Activated naive CD8-positive, alpha-beta T cell treated with anti-CD3 and anti-CD28 coated beads, Interleukin-2, amount 10 ng/mL, durations not matched to agents 7 days and 5 days (primary cell): ENCODE measurements at places on chromosomes 5 and 9. TPM values are rescaled to one million over a fixed set of nuclear protein-coding genes. Genes with fewer than 3 reads are reported as not detected.

Gene KCNV2
- not detected for total RNA-seq

DNA sequence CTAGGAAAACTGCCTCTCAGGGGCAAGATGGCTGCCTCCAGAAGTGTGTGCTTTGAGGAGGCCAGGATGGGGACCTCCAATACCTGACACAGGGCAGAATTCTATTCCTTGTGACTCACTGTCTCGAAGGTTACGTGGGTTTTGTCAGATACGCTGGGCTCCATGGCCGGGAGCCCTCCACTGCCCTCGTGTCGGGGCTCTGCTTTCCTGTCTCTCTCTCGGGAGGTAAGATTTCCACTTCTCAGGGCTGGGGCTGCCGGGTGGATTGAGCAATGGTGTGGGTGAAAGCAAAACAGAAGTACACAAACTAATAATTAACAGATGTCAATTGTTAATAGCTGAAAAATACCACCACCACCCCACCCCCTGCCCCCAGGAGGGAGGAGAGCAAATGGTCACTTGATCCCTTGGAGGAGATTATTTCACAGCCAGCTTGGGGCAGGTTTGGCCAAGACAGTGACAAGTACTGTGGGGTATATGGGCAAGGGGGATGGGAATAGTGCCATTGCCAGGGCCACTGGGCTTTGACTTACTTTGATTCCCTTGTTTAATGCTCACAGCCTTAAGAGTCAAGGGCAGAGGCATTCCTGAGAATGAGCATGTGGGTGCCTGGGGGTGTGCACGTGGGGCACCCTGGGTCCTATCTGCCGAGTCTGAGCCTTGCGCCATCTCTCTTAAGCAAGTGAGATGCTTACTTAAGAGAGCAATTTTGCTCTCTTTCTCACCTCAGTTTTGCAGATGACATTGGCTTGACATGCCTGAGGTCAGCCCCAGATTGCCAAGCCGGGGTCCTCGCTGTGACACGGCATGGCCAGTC lies 28.8 kb upstream of the DAB2IP start:
- H3K27ac ChIP-seq: no peak overlapping the region
- H3K27me3 ChIP-seq: peaks cover 8% of the 10 kb centered on the region
- no peak overlapping the region for H3K4me3 ChIP-seq
- peaks cover 10% of the 10 kb centered on the region for H3K4me1 ChIP-seq
- H3K36me3 ChIP-seq: no peaks in the 10 kb centered on the region

Gene WDR38
- not detected for total RNA-seq

GRCh38 chr9:91816356-91816755 lies 133.7 kb downstream of the ROR2 start:
- no peaks in the 10 kb centered on the region for H3K4me1 ChIP-seq
- no peak overlapping the region for H3K4me3 ChIP-seq
- no peaks in the 10 kb centered on the region for H3K36me3 ChIP-seq

DNA sequence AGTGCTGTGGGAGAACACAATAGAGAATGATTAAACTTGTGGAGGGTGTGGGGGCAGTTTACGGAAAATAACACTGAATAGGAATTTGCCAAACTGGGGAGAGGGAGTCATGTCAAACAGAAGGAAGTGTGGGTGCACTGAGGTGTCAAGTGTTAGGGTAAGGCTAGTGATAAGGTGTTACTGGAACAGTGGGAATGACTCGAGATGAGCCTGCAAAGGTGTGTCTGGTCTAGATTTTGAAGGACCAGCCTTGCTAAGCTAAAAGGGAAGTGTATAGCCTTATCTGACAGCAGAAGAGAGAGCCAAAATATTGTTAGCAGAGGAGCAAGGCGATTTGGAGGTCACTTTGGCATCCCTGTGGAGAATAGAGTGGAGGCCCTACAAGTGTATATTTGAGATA lies 4.2 kb downstream of the CNOT6 start:
- no peak overlapping the region for H3K4me3 ChIP-seq
- no peak overlapping the region for H3K27ac ChIP-seq
- no peak for DNase-seq
- peaks cover 13% of the 10 kb centered on the region for H3K36me3 ChIP-seq
- no peaks in the 10 kb centered on the region for H3K27me3 ChIP-seq
- peaks cover 22% of the 10 kb centered on the region for H3K4me1 ChIP-seq

DNA sequence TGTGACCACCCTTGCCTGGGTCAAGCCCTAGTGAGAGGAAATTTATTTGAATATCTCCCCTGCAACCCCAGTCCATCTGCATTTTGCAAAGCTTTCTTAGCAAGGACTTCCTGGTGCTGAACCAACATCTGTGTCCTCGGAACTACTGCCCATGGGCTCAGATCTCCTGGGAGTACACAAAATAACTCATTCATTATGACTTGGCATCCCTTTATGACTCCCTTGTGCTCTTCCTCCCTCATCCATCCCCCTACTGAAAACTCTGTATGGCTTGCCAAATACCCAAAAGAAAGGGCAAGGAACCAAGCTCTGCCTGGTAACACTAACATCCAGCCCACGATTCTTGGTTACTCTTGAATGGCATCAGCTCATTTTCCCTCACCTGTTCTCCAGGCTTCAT lies 368.5 kb downstream of the NTRK2 start:
- H3K4me1 ChIP-seq: no peaks in the 10 kb centered on the region
- no peaks in the 10 kb centered on the region for H3K27me3 ChIP-seq
- DNase-seq: no peak
- no peak overlapping the region for H3K27ac ChIP-seq
- no peaks in the 10 kb centered on the region for H3K36me3 ChIP-seq
- no peak overlapping the region for H3K4me3 ChIP-seq

DNA sequence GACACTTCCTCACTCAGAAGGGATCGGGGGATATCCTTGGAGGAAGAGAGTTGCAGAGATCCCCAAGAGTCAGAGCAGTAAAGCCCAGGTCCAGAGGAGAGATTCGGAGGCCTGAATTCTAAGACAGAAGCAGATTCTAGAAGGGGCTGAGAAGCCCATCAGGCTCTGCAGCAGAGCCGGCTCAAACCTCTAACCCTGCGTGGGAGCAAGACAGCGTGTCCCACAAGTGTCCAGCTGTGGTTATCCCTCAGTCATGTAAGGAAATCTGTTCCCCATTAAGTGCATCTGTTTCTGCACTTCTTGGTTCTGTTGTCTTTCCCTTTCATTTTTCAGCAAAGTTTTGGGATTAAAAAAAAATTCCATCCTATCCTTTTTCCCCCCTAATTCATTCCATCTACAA lies 4.8 kb upstream of the DIAPH1 start:
- peak overlapping the region; percentile 54 for H3K4me3 ChIP-seq

- no peak for DNase-seq
- H3K4me3 ChIP-seq: no peak overlapping the region
- no peak overlapping the region for H3K27ac ChIP-seq
Observed at GRCh38 chr5:43616535-43616934, 13.6 kb downstream of the NNT start.

GRCh38 chr9:14205463-14205862 lies 108.5 kb downstream of the NFIB start:
- H3K4me1 ChIP-seq: no peaks in the 10 kb centered on the region
- no peak for DNase-seq
- H3K36me3 ChIP-seq: no peaks in the 10 kb centered on the region
- no peak overlapping the region for H3K27ac ChIP-seq
- H3K27me3 ChIP-seq: no peaks in the 10 kb centered on the region

GRCh38 chr9:128115187-128116103 lies 12.1 kb downstream of the PTGES2 start:
- peaks cover 6% of the 10 kb centered on the region for H3K36me3 ChIP-seq
- DNase-seq: no peak
- H3K27ac ChIP-seq: no peak overlapping the region
- no peaks in the 10 kb centered on the region for H3K27me3 ChIP-seq
- H3K4me3 ChIP-seq: no peak overlapping the region

Gene PCDHGC3
- not detected for total RNA-seq

DNA sequence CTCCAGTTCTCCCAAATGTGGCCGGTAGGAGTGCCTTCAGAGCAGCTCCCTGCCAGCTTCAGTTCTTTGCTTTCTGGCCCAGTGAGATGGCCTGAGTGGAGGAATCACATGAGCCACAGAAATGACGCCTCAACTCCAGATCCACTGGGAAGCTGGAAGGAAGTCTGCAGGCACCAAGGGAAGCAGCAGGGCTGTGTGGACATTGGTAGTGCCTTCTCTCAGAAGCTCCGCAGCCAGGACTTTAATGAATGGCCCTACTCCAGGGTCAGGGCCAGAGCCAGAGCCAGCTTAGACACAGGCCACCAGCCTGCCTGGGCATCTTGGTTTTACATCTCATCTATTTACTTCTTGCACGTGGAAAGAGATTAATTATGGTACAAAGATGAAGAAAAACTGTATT lies 12.0 kb upstream of the PSMB7 start:
- H3K27me3 ChIP-seq: peaks cover 6% of the 10 kb centered on the region
- no peaks in the 10 kb centered on the region for H3K4me1 ChIP-seq
- no peak for DNase-seq
- H3K36me3 ChIP-seq: no peaks in the 10 kb centered on the region

DNA sequence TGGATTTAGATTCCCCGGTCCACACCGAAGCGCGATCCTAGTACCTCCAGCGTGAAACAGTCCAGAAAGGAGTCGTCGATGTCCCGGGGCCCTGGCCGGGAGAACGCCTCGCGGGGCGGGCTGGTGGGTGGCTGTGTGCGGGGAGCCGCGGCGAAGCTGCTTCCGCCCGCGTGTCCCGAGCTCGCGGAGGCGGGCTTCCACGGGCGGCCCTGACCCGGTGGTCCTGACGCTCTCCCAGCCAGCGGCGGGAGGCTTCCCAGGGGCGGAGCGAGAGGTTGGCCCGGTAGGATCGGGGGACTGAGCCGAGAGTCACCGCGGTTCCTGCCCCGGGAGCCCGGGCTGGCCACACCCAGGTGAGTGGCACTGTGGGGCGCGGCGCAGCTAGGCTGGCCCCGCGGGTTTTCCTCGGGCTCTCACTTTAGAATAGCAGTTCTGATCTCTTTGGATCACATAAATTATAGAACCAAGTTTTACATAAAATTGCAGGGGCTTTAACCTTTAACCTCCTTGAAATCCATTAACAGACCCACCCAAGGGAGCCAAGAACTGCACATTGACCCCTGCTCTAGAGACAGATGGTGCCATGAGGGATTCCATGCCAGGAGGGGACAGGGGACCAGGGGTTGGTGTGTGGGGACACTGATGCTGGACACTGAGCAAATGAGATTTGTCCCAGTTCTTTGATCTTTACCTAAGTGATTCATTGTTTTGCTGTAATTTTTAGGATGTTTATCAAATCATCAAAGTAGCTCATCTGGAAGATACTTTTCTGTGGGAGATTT lies 29.2 kb upstream of the IL31RA start:
- peak overlapping the region; percentile 64 for H3K4me3 ChIP-seq
- peak; percentile 49 for DNase-seq
- H3K36me3 ChIP-seq: peaks cover 2% of the 10 kb centered on the region
- H3K27ac ChIP-seq: no peak overlapping the region
- H3K27me3 ChIP-seq: peaks cover 67% of the 10 kb centered on the region
- peaks cover 8% of the 10 kb centered on the region for H3K4me1 ChIP-seq

DNA sequence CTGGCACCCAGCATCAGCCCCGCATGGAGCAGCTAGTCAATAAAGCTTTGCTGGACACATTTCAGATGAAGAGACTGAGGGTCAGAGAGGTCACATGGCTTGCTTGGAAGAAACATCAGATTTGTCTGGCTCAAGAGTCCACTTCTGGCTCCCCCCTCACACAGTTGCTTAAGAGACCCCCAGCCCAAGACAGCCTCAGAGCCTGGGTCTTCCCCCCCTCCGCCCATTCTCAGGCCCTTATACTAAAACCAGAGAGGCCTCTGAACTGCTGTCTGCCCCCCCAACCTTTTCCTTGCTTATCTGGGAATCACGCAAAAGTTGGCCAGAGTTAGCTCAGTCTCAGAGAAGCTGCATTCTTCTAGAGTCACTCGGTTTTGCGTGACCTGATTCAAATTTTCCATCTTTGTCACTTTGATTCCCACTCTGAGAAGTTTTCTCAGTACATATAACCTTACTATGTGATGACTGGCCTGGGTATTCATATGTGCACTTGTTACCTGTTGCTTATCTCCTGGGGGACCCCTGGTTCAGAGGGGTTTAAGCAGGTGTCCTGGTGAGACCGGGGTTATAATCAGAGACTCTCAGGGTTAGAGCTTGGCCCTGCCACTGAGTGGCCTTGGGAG lies 145.4 kb upstream of the IER5L start:
- peaks cover 11% of the 10 kb centered on the region for H3K4me1 ChIP-seq
- no peaks in the 10 kb centered on the region for H3K36me3 ChIP-seq
- no peak overlapping the region for H3K27ac ChIP-seq

DNA sequence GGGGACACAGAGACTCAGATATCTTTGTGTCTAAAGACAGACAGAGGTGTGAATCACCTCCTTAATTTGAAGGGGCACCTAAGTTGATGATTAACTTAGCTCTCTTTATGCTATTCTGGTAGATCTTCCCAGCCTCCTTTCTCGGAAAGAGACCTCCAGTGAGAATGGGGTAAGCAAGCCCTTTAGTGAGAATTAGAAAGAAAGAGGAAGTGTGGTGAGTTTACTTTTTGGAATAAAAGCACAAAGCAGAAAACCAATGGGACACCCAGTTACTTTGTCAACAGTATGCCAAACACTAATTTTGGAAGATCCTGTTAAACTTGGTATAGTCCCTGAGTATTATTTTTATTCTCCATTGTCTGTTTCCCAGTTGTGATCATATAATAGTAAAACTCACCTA lies 302.8 kb upstream of the RASA1 start:
- H3K4me3 ChIP-seq: no peak overlapping the region
- H3K36me3 ChIP-seq: no peaks in the 10 kb centered on the region
- no peak overlapping the region for H3K27ac ChIP-seq
- no peak for DNase-seq
- no peaks in the 10 kb centered on the region for H3K4me1 ChIP-seq
- peaks cover 4% of the 10 kb centered on the region for H3K27me3 ChIP-seq

DNA sequence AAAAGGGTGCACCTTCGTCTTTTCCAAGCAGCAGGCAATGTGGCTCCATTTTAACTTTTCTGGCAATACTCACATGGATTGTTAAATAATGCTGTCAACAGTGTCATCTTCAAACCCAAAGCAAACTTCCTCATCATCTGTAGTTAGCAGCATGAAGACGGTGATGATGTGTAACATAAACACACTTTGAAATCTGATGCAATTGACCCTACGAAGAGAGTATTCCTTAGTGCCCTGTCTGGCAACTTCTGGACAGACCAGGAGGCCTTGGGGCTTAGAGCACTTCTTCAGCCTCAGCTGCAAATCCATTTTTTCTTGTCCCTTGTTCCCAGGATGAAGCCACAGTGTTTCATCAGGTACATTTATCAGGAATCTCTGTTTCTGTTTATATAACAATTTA lies 149.1 kb downstream of the GHR start:
- no peak for DNase-seq
- H3K36me3 ChIP-seq: no peaks in the 10 kb centered on the region
- no peak overlapping the region for H3K27ac ChIP-seq

- H3K4me1 ChIP-seq: peaks cover 36% of the 10 kb centered on the region
- H3K27me3 ChIP-seq: no peaks in the 10 kb centered on the region
- H3K4me3 ChIP-seq: no peak overlapping the region
- peak overlapping the region; percentile 50 for H3K27ac ChIP-seq
- H3K36me3 ChIP-seq: peaks cover 6% of the 10 kb centered on the region
Observed at GRCh38 chr5:132179405-132179804, 48.2 kb downstream of the P4HA2 start.

Gene TMEM252
- total RNA-seq: not detected

Gene GLDC
- not detected for total RNA-seq

- no peak overlapping the region for H3K4me3 ChIP-seq
- no peaks in the 10 kb centered on the region for H3K36me3 ChIP-seq
- H3K27ac ChIP-seq: no peak overlapping the region
Observed at GRCh38 chr9:26159575-26160392, 481.5 kb upstream of the TUSC1 start.
